ENCODE measurements at places on chromosomes 13 and 19.

- DNase-seq = no peak
Observed at GRCh38 chr13:78686461-78686860, 27.5 kb upstream of the OBI1 start.

DNA sequence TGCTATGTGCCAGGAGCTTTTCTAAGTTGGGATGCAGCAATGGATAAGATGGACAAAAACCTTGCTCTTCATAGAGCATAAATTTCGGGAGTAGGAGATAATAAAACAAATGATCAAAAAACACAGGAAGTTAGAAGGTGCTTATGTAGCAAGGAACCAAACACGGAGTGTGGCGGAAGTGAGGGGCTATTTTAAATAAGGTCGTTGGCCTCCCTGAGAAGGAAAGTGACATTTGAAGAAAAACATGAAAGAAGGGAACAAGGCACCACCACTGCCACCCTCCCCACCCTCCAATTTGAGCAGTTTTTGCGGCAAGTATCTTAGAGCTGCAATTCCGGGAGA is 3.2 kb upstream of the GSX1 start:
- no peak for DNase-seq

DNA sequence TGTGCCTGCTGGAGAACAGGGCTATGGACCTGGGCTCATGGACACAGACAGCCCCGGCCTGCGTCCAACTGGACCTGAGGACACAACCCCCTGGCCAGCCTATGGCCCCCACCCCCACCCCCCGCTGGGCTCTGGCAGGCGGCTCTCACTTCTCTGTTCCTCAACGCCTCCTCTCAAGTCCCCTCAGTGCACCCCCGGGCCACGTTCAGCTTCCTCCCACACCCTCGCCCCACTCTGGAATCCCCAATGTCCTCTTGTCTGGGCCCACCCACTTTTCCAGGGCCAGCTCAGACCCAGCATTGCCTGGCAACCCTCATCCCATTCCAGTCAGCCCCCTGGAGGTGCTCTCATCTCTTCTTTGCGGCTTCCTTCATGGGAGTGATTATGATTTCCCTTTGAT is 130.2 kb upstream of the SPACA7 start:
- DNase-seq = no peak

- DNase-seq = no peak
Observed at GRCh38 chr19:17112700-17113099, 37.1 kb downstream of the MYO9B start.

DNA sequence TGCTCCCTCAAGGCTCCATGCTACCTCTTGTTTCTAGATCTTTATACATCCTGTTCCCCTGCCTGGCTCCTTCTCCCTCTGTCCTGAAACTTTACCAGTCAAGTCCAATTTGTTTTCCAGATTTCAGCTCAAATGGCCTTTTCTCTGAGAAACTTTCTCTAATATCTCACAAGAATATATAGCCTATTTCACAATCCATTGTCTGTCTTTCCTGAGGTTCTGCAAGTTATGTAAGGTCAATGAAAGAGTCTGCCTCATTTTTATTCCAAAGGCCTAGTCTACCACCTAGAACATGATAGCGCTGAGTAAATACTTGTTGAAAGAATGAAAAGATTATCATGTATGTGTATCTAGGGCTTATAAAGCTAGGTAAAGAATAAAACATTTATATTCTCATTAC is 348.8 kb downstream of the SPRY2 start:
- no peak for DNase-seq

GRCh38 chr19:16875584-16876555 is 12.9 kb upstream of the F2RL3 start:
- DNase-seq = no peak

DNA sequence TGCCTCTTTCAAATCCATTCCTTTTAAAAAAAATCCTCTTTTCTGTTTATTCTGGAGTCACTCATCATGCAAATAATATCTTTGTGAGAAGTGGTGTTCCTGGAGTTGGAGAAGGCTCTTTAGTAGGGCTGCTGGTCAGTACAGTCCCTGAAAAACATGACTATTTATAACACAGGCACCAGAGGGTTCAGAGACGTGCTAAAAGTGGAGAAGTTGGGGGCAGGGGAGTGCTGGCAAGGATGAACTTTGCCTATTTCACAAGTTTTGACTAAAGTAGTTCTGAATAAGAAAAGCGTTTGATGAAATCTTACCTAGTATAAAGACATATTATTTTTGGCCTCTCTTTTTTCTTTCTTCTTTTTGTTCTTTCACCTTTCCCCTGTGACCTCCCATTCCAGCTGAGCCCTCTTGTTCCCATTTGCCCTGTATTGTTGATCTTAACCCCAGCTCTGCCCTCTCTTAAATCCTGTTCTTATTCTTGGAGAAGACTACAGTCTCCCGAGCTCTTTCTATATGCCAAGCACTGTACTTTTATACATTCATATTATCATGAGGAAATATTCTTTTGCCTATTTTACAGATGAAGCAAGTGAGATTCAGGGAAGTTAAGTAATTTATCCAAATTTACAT is 129.1 kb downstream of the TM9SF2 start:
- DNase-seq = no peak

- DNase-seq = no peak
Observed at GRCh38 chr19:6766357-6767080, 716 bp downstream of the SH2D3A start.

GRCh38 chr13:98798849-98799645 is 46.6 kb upstream of the SLC15A1 start:
- peak; percentile 91 for DNase-seq

DNA sequence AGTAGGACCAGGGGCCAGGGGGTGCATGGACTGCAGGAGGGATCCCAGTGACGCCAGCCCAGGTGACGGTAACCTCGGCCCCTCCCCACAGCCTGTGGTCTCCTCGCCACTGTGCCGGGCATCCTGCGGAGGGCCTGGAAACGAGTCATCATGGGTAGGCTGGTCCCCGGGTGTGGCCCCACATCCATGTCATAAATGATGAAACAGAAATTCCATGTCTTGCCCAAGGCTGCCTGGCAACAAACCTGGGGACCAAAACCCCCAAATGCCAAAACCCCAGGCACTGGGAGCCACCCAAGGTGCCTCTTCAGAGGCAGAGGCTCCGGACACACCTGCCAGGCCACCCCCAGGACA is 20.9 kb downstream of the MAP2K2 start:
- DNase-seq = no peak

DNA sequence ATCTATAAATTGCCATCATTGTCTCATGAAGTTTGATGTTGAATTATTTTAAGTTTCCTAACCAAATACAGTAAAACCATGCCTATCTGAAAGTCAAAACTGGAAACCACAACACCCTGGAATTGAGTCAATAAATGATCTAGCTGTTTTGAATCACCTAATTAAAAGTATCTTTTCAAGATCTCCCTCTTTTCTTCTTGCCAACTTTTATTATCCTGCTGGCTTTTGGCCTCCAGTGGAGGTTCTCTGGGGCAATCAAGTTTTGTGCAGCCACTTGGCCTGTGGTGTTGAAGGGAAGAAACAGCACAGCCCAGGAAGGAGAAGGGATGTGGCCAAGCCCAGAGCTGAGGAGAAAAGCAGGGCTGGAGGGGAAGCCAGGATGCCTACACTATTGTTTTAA is 255.4 kb downstream of the COG6 start:
- peak; percentile 31 for DNase-seq

DNA sequence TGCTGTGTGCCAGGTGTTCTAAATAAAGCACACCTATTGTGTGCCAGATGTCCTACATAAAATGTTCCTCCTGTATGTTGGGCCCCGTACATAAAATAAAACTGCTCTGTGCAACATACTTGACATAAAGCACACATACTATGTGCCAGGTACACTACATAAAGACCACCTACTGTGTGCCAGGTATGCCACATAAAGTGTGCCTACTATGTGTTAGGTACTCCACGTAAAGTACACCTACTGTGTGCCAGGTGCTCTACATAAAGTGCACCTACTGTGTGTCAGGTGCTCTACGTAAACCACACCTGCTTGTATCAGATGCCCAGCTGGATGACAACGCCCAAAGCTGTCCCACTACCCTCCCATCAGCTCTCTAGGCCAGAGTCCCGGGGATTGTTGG is 5.8 kb upstream of the OR10H5 start:
- DNase-seq = no peak

- DNase-seq = peak; percentile 85
Observed at GRCh38 chr13:50208826-50209335, 193.6 kb downstream of the KCNRG start.

DNA sequence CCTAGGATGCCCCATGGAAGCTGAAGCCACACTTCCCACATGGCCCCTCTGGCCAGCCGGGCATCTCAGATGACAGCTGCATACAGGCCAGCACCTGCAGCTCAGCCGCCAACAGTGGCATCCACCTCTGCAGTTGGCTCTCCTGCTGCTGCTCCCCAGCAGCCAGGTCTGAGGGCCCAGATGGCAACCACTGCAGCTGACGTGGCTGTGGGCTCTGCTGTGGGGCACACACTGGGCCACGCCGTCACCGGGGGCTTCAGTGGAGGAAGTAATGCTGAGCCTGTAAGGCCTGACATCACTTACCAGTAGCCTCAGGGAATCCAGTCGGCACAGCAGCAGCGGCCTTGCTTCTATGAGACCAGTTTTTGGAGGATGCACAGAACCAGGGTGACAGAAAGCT is 45.3 kb upstream of the LSM14A start:
- no peak for DNase-seq

DNA sequence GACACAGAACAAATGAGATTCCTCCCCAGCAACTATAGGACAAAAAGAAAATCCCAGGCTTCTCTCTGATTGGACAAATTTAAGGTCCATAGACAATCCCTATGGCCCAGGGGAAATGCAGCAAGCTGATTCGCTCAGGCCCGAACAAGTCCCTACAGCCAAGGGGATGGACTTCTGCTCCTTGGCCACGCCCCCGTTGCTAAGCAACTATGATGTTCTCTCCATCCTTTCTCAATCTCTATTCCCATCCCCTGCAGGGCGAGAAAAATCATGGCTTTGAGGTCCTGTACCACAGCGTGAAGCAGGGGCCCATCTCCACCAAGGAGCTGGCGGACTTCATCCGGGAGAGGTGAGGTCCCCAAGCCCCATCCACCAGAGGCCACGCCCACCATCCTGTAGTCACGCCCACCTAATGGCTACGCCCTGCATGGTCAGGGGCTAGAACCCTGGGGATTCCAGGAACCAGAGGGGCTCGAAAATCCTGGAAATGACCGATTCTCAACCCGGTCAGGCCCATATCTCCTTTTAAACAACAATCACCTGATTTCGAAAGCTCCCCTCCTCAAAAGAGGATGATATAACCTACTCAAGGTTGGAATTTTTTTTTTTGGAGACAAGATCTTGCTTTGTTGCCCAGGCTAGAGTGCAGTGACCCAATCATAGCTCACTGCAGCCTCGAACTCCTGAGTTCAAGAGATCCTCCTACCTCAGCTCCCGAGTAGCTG is 11.4 kb downstream of the FCHO1 start:
- DNase-seq = peak; percentile 20

GRCh38 chr13:19864746-19865309 is 1.4 kb upstream of the ZMYM5 start:
- DNase-seq = peak; percentile 40

DNA sequence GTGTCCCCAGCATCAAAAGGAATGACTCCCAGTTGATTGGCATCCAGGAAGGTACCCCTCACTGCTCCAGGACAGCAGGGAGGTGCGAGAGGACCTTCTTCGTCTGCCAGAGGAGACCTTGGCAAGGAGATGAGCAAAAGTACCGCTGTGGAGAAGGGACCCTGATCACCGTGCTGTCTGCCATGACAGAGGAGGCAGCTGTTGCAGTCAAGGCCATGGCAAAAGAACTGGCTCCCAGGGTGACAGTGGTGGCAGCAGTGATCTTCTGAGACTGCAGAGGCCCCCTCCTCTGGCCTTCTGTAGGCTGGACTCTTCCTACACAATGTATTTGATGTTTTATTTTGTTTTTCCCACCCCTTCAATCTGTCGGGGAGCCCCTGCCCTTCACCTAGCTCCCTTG is 32.0 kb downstream of the NKPD1 start:
- no peak for DNase-seq

GRCh38 chr19:48444129-48444935 is 1.5 kb upstream of the GRWD1 start:
- no peak for DNase-seq

DNA sequence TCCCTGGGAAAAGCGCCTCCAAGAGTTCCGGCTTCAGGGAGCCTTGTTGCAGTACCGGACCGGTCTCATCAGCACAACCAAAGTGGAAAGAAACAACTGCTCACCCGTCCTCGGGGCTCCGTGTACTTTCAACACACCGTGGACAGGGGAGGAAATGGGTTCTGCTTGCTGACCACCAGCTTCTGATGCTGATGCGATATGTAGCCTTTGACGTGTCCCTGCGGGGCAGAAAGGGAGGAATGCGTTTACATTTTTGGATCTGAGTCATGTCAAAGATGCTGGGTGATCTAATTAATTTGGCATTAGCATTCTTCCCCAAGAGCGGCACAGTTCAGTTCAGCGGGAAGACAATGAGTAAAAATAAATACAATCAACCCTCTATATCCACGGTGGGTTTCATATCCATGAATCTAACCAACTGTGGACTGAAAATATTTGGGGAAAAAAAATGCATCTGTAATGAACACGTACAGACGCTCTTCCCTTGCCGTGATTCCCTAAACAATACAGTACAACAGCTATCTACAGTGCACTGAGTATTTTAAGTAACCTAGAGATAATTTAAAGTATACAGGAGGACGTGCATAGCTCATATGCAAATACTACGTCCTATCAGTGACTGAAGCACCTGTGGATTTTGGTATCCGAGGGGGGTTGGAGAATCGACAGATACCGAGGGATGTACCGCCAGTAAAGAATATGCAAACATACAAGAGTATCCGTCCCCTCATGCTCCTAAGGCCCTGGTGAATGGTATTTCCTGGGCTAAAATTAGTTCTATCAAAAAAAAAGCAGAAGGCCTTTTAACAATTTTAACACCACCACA is 19.8 kb downstream of the PROZ start:
- peak; percentile 72 for DNase-seq

DNA sequence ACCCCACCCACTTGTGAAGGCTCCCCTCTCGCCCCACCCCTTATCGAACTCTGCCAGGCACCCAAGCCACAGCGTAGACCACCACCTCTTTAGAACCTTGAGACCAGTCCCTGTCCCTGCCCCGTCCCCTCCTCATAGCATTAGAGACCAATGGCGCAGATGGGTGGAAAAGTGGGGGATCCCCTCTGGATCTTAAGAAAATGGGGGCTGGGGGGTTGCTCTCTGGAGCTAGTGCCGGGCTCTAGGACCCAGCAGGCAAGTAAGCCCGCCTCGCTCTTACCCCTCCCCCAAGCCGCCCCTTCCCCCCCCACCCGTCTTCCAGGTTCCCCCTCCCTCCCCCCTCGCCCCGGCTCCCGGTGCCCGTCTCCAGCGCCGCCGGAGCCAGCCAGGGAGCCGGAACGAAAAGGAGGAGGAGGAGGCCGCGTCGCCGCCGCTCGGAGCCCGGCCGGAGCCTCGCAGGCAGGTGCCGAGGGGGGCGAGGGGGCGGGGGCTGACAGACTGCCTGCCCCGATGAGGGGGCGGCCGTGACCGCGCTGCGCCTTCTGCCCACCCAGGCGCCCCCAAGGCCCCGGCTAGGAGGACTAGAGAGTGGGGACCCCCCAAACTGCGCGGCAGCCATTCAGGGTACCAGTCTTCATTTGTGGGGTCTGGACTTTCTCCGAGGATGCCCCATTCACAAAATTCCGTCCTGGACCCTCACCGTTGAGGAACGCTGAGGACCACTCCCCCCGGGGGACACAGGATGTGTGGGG is at the start of gene SPRED3:
SPRED3 (plus strand) TSS at position 349 of the 752 bp plus-strand sequence. CDS start 1,606 bp downstream, outside the sequence.
- DNase-seq = no peak
